T follicular helper cell (primary cell): ENCODE measurements at places on chromosomes 7 and 10.

GRCh38 chr7:144391823-144392255, 11.7 kb downstream of the NOBOX start:
- no peak for DNase-seq

GRCh38 chr10:91617072-91617609, 15.7 kb downstream of the PPP1R3C start:
- no peak for DNase-seq

GRCh38 chr7:151291206-151291605, 42.7 kb upstream of the SMARCD3 start:
- DNase-seq: no peak

GRCh38 chr10:15348579-15348978, 22.5 kb downstream of the FAM171A1 start:
- DNase-seq: no peak

DNA sequence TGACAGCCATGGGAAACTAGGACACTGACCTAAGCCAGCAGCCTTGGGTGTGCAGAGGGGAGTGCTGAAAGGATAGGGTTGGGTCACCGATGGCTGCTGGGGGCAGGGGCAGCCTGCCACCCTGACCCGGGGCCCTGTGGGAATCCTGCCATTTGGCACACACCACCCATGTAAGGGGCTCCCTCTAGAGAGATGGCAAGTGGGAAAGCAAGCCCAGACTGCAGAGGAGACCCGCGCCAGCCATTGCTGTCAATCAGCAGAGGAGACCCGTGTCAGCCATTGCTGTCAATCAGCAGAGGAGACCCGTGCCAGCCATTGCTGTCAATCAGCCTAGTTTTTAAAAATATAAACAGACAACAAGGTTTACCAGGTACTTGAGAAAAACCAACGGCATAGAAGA, 27.4 kb upstream of the PRKAG2 start:
- no peak for DNase-seq

GRCh38 chr10:2933924-2934323, 133.4 kb upstream of the PFKP start:
- DNase-seq: no peak

GRCh38 chr10:125137601-125138438, 22.5 kb downstream of the CTBP2 start:
- DNase-seq: no peak

DNA sequence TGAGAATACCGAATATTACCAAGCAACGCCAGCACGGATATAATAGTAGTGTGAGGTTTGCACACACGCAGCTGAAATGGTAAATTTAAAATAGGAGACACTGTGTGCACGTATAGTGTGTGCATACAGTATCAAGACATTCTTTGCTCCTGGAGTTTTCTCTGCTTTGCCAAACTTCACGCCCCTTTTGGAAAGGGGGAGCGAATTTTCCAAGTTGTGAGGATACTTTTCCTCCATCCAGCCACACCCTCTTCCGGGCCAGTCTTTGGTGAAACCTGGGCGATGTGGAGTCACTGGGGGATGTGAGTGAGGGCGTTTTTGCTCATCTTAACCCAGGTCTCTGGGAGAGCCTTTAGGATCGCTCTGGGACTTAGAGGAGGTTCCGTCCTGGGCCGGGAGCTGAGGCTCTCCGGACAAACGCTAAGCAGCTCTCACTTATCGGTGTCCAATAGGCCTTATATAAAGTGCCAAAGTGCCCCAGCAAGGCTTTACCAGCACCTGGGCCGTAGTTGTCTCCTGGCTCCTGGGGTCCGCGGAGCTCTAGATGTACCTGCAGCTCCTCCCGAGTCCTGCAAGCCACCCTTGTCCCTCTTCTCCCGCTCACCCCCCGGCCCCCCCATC, 160.0 kb upstream of the MKI67 start:
- no peak for DNase-seq

- no peak for DNase-seq
Observed at GRCh38 chr7:73985737-73986141, 42.2 kb upstream of the ELN start.

- DNase-seq: peak; percentile 82
Observed at GRCh38 chr7:150974468-150975391, 3.4 kb downstream of the KCNH2 start.

DNA sequence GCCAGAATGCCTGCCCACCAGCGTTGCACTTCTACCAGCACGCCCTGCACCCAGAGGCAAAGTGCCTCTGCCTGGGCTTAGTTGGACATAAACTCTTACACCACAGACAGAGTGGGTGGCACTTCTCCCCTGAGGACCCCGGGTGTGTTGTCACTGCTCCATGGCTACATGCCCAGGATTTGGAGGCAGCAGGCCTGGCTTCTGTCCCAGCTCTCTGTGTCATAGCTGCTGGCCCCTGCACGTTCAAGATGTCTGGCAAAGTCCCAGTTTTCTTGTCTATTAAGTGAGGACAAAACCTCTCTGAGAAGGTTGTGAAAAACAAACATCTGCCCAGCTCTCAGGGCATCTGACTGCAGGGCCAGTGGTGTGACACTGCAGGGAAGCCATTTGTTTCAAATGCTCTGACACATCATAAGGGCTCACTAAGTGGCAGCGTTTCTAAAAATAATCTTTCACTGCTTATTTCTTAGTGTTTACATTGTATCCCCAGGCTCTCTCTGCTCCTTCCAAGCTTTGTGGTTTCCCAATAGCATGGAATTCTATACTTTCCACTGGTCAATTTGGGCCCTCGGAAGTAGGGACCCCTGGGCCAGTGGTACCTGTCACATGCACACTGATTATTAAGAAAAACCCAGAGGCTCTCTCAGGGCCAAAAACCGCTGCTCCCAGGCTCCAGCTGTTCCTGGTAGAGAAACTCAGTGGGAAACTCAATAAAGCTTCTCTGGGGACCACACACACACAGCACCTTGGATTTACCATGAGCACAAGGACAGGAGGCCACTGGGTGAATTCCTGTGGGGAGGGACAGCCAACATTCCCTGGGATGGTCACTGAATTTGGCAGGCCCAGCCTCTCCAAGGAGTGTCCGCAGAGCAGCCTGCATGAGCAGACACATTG, 86.2 kb upstream of the ANLN start:
- no peak for DNase-seq

GRCh38 chr10:5589011-5589660, 64.4 kb downstream of the CALML3 start:
- no peak for DNase-seq

DNA sequence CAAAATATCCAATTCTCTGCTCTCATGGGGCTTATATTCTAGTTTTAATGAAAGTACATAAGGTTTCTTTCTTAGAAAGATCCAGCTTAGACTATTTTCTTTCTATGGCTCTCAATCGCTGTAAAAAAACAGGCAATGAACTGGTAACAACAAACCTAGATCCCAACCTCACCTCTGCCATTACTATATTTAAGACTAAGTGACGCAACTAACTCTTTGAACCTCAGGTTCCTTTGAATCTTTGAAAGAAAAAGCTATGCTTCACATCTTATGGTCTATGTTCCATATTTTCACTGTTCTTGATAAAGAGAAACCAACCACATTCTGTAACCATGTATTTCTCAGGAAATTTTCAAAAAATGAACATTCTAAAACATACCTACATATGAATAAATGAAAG, 88.5 kb downstream of the ELAPOR2 start:
- DNase-seq: no peak

- no peak for DNase-seq
Observed at GRCh38 chr7:16299853-16300252, 121.5 kb downstream of the CRPPA start.

DNA sequence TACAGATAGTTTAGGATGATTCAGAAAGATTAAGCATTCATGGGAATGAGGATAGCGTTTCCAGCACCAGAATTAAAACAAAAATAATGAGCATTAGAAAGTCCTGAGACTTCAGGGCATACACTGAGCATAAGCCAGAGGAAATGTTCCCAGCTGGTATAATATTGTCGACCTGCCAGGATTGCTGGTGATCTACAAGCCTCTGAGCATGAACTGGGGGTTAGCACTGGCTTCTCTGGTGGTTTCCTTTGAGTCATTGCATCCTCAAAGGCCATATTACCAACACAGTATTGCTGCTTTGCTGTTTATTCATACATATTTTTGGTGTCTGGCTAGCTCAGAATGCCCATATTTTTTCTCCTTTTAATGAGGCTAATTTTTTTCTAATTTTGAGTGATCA, 10.7 kb upstream of the ATRNL1 start:
- no peak for DNase-seq

DNA sequence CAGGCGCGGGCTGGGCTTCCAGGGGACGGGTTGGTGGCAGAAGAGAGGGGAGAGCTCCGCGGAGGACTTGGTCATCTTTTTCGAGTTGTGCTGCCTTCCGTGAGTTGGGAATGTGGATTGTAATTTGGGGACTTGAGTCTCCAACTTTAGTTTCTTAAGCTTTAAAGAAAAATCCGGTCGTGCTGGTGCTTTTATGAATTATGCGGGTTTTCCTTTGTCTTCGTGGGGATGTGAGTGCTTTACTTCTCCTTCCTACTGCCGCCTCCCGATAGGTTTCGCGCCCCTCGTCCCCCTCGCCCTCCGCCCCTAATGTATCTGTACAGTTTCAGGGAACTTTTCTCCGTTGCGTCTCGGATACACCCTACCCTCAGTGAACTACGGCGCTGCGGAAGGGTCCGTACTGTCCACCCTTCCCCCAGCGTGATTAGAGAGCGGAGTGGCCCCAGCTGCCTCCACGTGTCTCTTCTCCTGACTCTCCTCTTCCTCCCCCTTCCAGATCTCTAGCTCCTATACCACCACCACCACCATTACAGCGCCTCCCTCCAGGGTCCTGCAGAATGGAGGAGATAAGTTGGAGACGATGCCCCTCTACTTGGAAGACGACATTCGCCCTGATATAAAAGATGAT, 649 bp downstream of the SCD start:
- DNase-seq: no peak

DNA sequence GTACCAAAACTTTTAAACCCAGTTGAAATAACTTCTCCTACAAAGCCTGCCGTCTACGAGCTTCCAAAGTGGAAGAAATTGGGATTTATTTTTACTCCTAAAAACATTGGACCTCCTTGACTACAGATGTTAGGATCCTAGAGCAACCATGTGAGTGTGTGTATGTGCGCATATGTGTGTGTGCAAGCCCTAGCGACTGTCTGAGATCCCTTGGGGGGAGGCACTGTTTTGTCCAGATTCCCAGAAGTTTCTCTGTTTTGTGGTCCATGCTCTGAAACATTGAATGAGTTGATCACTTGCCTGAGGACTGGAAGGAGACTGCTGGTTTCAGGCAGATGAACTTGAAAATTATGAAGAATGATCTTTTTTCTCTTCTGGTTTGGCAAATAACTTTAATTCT, 312.3 kb upstream of the ZNF32 start:
- DNase-seq: no peak

DNA sequence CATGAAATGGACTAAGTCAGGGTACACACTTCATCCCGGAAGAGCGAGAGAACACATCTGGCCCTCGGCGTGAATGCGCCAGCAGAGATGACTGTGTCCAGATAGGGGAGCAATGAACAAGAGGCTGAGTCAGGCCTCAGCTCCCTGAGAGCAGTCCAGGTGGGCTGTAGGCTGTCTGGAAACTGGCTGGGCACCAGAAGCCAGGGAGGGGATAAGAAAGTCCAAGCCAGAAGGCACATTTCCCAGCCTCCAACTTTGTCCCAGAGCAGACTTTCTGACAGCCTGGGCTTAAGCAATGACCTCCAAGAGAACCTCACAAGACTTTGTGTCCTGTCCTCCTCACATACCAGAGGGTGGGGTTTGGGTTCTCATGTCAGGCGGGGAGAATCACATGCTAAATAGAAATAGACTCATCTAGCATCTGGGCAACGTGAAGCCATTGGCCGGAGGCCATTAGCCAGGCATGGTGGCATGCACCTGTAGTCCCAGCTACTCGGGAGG, 157.2 kb downstream of the ARHGAP12 start:
- DNase-seq: no peak

DNA sequence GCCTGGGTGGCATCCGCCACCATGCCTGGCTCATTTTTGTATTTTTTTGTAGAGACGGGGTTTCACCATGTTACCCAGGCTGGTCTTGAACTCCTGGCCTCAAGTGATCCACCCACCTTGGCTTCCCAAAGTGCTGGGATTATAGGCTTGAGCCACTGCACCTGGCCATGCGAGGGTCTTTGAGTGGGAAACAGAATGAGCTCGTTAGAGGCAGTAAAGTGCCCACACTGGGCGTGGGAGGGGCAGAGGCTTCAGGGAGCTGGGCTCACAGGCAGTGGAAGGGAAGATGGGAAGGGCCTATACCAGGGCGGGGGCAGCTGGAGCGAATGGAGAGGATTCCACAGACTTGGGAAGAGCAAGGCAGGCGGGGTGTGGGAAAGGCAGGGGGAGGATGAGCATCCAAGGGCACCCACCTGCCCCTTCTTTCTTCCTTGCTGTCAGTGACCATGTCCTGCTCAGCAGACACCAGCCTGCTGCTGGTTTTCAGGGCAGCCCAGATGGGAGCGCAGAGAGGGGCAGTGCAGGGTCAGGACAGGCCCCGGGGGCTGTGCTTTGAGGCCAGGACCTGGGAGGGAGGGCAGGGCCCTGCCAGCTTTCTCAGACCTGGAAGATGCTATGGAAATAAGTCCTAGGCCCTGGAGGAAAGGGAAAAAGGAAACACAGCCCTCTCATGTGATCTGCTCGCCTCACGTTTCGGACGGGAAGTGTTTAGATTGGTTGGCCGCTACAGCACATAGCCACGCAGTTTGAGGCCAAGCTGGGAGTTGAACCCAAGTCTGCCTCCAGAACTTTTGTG, 4.2 kb downstream of the FZD9 start:
- no peak for DNase-seq

- no peak for DNase-seq
Observed at GRCh38 chr10:113049881-113050280, 99.8 kb downstream of the TCF7L2 start.

DNA sequence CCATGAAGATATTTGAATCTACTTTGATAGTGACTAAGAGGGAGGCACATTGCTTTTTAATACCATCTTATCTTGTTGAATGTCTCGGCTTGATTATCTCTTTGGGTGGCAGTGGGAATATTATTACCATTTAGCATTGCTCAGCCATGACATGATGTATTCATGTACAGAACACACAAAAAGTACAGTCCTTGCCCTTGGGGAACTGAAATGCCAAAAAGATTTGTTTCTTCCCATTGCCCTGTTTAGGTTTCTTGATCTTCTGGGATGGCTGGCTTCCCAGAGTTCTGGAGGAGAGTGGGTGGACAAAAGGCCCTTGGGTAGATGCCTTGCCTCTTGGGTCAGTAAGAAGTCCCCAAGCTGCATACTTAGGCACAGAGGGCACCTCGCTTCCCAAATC, 23.8 kb downstream of the SUFU start:
- no peak for DNase-seq

- DNase-seq: no peak
Observed at GRCh38 chr7:106792233-106792926, 72.7 kb upstream of the PIK3CG start.

GRCh38 chr7:44547536-44548231, 6.6 kb upstream of the NPC1L1 start:
- no peak for DNase-seq
